Activated CD4-positive, alpha-beta T cell treated with anti-CD3 and anti-CD28 coated beads, Interleukin-2, amount 50 U/mL, for 24 hours (primary cell): ENCODE measurements at places on chromosomes 11 and 22.

DNA sequence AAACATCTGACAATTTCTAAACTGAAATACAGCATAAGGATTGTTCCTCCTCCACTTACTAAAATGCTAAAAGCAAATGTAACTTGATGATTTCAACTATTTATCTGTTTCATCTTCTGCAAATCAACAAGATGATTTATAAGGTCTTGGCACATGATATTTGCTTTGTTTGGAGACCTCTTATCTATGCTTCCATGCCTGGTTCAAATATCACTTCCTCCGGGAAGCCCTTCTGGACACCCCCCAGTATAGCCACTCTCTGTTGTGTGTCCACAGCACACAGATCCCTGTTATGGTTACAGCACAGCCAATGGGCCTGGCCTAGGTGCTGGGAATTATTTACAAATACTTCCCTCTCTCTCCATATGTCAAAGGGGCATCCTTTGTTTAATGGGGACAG lies 114.8 kb downstream of the C11orf58 start:
- no peak for DNase-seq

DNA sequence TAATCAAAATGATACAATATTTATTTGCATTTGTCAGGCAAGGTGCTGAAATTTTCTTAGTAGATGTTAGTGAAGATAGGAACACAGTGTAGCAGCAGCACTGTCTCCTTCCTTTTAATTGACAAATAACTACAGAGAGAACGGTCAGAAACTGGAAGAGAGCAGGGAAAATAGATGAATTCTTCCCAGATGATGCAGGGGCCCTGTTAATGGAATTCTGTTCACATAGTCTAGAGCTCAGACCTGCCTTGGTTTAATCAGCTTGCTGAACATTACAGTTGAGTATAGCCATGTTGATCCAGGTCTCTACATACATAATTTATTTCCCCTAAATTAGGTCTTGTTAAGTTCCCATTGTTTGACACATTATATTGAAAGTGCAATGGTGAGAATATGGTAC lies 127.4 kb downstream of the SLC17A6 start:
- DNase-seq, result no peak

DNA sequence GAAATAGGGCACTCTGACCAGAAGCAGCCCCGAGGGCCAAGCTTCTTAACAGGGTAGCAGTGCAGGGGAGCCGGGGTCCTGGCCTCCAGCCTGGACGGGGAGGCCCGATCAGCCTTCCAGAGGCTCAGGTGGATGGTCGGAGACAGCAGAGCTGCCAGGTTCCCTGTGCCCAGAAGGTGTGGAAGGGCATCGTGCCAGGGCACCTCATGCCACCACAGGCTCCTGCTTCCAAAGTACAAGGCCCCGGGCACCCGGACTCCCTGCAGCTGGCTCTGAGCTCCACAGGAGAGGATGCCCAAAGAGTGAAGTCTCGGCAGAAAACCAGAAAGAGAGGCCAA lies 14.3 kb downstream of the EHD1 start:
- no peak for DNase-seq

DNA sequence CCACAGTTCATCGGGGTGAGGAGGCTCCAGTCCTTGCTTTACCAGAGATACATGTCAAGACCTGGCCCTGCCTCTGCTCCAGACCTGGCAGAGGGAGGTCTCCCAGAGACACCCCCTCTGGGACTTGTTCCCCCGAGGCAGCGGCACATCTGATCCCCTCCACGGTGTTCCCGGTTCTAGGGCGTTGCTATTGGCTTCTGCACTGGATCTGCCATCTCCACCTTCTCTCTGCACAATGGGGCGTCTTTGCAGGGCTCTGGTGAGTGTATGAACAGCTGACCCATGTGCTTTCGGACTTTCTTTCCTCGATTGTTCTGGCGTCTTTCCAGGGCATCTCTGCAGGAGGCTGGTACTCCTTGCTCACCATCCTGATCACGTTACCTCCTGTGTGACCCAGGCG lies 930.4 kb downstream of the TBC1D22A start:
- DNase-seq, result no peak

- DNase-seq, result no peak
Observed at GRCh38 chr11:12045914-12046635, 37.6 kb upstream of the DKK3 start.

DNA sequence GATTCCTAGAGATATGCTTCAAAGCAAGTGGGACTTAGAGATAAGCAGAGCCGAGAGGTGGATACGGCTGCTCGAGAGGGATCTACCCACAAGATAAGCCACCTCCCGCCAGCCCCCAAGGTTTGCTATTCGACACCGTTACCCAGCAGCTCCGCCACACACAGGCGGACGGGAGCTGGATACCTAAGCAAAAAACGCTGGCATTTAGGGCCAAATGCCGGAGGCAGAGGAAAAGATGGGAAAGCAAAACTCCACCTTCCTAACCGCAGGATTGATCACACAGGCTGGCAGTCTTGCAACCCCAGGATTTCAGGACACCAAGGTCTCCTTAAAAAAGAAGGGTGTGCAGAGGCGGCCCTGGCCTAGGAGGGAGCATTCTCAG lies 709 bp downstream of the FTH1 start:
- no peak for DNase-seq

GRCh38 chr11:35598254-35599125 lies 19.8 kb upstream of the FJX1 start:
- DNase-seq, result no peak

GRCh38 chr11:128619007-128619406 lies 31.6 kb upstream of the ETS1 start:
- no peak for DNase-seq

- DNase-seq, result no peak
Observed at GRCh38 chr11:45994371-45995341, 72.2 kb downstream of the LARGE2 start.

DNA sequence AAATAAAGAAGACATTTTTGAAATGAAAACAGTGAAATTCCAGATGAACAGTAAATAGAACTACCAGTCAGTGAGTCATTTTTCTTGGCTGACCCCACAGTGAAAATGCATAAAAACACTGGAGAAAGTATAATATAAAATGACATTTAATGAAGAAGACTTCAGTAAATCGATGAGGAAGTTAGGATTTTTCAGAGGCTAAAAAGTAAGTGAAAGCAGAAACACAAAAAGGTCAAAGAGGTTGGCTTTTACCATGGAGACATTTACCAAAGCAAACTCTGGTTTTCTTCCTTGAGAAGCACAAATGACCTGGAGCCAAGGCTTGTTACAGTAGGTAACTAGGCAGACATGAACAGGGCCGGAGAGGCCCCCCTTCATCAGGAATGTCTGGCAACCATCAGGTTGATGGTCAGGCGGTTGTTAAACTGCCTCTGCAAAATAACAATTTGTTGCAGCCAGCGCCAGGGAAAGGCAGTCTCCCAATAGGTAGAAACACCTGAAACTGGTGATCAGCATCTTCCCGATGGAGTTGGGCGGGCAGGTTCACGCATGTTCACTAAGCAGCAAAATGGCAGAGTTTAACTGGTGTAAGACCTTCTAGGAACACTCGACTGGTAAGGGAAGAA lies 16.7 kb upstream of the TMEM123 start:
- no peak for DNase-seq

DNA sequence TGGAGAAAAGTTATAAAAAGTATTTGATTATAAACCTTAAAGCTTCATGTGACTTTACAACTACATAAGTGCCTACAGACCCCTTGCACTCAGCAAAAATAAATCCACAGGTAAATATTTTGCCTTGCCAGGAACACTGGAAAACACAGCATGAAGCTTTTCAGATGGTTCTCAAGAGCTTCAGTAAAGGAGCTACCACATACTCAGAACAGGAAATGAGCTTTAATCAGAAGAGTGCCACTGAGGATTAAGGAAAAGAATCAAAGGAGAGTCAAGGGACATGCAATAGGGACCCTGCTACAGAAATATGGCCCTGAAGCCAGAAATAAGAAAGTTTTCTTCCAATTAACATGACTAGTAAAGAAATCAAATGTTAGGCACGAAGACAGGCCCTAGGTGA lies 1.2 kb downstream of the CASP1 start:
- DNase-seq, result no peak

- no peak for DNase-seq
Observed at GRCh38 chr11:97092823-97093222, 703.0 kb downstream of the JRKL start.

DNA sequence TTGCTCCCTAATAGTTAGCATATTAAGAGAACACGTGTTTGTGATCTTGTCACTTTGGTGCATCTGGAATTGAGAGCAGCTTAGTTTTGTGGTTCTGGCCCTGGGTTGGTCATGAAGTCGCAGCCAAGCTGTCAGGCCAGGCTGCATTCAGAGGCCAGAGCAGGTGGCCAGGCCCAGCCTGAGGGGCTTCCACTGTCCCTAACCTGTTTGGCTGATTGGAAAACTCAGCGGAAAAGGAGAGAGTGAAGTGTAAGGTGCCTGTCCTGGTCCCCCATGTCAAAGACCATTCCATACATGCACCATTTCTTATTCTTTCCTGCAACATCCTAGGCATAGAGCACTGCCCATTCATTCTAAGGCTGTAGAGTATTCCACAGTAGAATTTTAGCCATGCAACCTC lies 111.5 kb upstream of the IGLL5 start:
- DNase-seq, result no peak

DNA sequence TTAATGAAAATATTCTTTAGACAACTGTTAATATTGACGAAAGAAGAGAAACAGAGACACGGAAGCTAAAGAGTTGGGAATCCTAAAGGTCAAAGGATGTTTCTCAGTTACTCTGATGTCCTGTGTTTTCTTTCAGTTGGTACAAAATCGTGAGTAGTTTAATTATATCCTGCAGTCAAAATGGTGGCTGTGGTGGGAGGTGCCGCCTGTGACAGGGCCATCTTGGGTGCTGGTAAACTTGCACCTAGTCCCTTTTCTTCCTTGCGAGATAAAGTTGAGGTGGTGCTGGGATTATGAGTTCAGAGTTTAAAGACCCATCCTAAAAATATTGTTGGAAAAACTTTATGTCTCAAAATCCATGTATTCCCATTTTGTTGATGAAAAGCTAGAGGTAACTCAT lies 2.2 kb downstream of the CECR2 start:
- no peak for DNase-seq

- no peak for DNase-seq
Observed at GRCh38 chr11:122205036-122205435, 89.0 kb upstream of the BLID start.

- DNase-seq, result no peak
Observed at GRCh38 chr11:47289856-47290255, 19.9 kb downstream of the MADD start.

- DNase-seq, result no peak
Observed at GRCh38 chr11:43738600-43739409, 58.3 kb downstream of the HSD17B12 start.

- no peak for DNase-seq
Observed at GRCh38 chr11:106327134-106327533, 249.7 kb downstream of the AASDHPPT start.

- no peak for DNase-seq
Observed at GRCh38 chr22:17366830-17367229, 2.4 kb upstream of the CECR2 start.

- no peak for DNase-seq
Observed at GRCh38 chr11:4178813-4179662, 84.4 kb downstream of the RRM1 start.

DNA sequence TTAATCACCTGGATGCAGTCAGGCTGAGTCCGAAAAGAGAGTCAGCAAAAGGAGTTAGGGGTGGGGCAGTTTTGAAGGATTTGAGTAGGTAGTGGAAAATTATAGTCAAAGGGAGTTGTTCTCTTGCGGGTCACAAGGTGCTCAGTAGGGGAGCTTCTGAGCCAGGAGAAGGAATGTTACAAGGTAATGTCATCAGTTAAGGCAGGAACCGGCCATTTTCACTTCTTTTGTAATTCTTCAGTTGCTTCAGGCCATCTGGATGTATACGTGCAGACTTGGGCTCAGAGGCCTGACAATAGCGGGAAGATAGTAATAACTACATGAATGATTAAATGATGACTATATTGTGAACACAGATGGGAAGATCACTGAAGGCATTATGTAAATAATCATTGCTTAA lies 6.2 kb downstream of the SC5D start:
- DNase-seq, result no peak

GRCh38 chr11:129951201-129951865 lies 51.3 kb downstream of the PRDM10 start:
- no peak for DNase-seq

- DNase-seq, result no peak
Observed at GRCh38 chr22:19959043-19959586, 17.5 kb upstream of the TXNRD2 start.

DNA sequence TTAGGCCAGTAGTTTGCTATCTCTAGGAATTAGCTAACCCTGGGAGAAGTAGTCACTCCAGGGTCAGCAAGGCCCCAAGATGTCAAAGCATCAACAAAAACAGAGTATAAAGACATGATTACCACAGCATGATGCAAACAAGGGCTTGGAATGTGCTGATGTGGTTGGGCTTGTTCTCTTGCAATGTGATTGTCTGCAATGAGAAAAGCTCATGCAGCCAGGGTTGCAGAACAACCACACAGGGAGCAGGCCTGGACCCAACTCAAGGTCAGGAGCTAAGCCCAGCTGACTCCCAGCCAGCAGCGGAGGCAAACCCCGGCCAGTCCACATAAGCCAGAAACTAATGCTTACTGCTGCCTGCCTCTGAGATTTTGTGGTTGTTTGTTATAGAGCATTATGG lies 132.4 kb upstream of the ZC3H12C start:
- no peak for DNase-seq

DNA sequence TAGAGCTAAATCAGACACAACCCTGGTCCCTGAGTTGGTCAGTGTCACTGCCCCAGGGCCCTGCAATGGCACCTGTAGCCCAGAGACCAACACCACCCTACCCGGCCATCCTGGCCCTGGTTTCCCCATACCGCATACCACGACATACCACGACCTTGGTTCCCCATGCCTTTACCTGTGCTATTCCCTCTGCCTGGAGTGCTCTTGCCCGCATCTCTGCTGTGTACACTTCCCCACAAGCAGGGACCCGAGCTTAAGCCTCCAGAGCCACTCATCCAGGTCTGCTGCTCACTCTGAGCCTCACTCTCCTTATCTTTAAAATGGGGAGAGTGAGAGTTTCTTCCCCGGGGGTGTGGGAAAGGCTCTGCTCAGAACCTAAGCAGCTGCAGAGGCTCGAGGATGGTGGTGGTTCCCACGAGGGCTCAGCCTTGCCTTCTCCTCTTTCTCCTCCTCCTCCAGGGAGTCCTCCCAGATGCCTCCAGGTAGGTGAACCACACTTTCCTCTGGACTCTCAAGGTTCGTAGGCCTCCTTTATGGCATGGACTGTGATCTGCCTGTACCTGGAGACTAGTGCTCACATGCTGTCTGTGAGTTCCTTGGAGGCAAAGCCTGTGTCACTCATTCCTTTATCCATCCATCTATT lies 48.1 kb downstream of the WNT7B start:
- no peak for DNase-seq

GRCh38 chr22:32969502-32969901 lies 88.7 kb downstream of the SYN3 start:
- DNase-seq, result no peak

GRCh38 chr11:1168721-1169161 lies 11.0 kb downstream of the MUC5AC start:
- DNase-seq, result no peak
